CD8-positive, alpha-beta memory T cell (primary cell): ENCODE measurements at places on chromosomes 6 and 20. TPM values are rescaled to one million over a fixed set of nuclear protein-coding genes. Genes with fewer than 3 reads are reported as not detected.

Gene OTOR
- total RNA-seq = not detected

Gene PPARD
- total RNA-seq = 14.8 TPM

- peak overlapping the region; percentile 74 for H3K27ac ChIP-seq
- no peak for DNase-seq
- no peaks in the 10 kb centered on the region for H3K27me3 ChIP-seq
- no peaks in the 10 kb centered on the region for H3K36me3 ChIP-seq
- H3K4me3 ChIP-seq = no peak overlapping the region
These were observed 54.0 kb upstream of the BTN3A2 start for GRCh38 chr6:26311012-26311384.

GRCh38 chr6:3165631-3166534, 8.5 kb upstream of the TUBB2A start:
- H3K27ac ChIP-seq = peak overlapping the region; percentile 13
- no peaks in the 10 kb centered on the region for H3K27me3 ChIP-seq
- H3K4me1 ChIP-seq = peaks cover 12% of the 10 kb centered on the region
- no peak for DNase-seq
- H3K4me3 ChIP-seq = no peak overlapping the region

DNA sequence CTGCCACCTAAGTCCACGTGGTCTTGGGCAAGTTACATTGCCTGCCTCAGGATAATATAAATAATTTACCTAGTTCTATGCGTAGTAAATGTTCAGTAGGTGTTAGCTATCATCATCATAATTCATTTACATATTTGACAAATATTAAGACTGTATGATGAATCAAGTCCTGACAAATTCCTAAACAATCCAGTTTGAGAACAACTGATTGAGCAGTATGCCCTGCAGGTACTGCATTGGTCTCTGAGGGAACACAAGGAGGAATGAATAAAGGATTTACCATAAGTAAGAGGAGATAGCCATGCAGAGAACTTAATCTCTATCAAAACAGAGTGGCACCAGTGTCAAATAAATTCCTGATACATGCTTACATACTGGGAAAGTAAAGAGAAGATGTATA, 70.4 kb downstream of the SAMD5 start:
- no peak overlapping the region for H3K27ac ChIP-seq
- H3K27me3 ChIP-seq = no peaks in the 10 kb centered on the region
- DNase-seq = no peak
- H3K4me3 ChIP-seq = no peak overlapping the region
- H3K36me3 ChIP-seq = no peaks in the 10 kb centered on the region

DNA sequence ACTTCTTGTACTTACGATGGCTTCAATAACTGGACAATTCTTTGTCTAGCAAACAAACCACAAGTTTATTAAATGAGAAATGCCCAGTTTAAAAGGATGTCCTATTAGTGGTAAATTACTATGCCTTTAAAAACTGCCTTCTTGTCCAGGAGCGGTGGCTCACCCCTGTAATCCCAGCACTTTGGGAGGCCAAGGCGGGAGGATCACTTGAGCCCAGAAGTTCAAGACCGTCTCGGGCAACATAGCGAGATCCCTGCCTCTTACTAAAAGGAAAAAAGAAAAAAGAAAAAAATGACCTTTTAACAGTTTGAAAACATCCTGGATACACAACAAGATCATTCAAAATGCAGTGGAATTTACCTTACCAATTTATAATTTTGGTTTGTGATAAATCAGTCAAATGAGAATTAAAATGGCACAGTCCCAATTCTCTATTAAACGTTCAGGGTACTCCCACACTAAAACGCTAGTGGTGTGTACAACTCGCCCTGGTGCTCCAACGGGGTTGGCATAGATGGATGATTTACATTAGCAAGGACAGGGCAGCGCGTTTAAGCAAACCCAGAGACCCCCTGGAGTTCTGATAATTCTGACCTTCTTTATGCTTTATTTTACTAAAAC, 2.3 kb downstream of the ZBTB2 start:
- H3K4me3 ChIP-seq = peak overlapping the region; percentile 94
- no peak for DNase-seq
- peak overlapping the region; percentile 92 for H3K27ac ChIP-seq

- H3K4me3 ChIP-seq = no peak overlapping the region
- no peaks in the 10 kb centered on the region for H3K4me1 ChIP-seq
- DNase-seq = no peak
- no peaks in the 10 kb centered on the region for H3K27me3 ChIP-seq
These were observed 35.1 kb upstream of the KCNG1 start for GRCh38 chr20:51058017-51058416.

GRCh38 chr6:149218915-149219314, 98.6 kb upstream of the TAB2 start:
- no peaks in the 10 kb centered on the region for H3K36me3 ChIP-seq
- H3K4me3 ChIP-seq = no peak overlapping the region

Gene TDRD6
- total RNA-seq = not detected

GRCh38 chr6:105920071-105920470, 166.1 kb upstream of the PRDM1 start:
- no peaks in the 10 kb centered on the region for H3K4me1 ChIP-seq
- H3K27me3 ChIP-seq = no peaks in the 10 kb centered on the region
- DNase-seq = no peak
- no peaks in the 10 kb centered on the region for H3K36me3 ChIP-seq

DNA sequence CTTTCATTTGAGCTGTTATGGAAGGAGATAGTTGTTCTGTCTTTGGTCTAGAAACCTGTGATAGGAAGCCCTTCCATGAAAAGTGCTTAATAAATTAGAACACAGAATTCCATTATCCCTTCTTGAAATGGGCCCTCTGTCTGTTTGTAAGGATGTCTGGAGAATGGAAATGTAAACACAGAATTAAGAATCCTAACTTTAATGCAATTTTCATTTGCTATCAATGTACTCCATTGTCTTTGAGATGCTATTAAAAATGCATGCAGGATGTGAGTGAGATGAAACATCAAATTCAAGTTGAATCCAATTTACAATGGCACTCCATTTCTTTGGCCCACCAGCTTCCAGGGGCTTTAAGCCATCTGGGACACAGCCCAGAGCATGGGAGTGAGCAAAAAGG, 13.9 kb upstream of the AARS2 start:
- no peaks in the 10 kb centered on the region for H3K36me3 ChIP-seq
- peaks cover 6% of the 10 kb centered on the region for H3K27me3 ChIP-seq
- DNase-seq = no peak
- no peaks in the 10 kb centered on the region for H3K4me1 ChIP-seq
- H3K27ac ChIP-seq = no peak overlapping the region

Gene EYA2
- not detected for total RNA-seq

DNA sequence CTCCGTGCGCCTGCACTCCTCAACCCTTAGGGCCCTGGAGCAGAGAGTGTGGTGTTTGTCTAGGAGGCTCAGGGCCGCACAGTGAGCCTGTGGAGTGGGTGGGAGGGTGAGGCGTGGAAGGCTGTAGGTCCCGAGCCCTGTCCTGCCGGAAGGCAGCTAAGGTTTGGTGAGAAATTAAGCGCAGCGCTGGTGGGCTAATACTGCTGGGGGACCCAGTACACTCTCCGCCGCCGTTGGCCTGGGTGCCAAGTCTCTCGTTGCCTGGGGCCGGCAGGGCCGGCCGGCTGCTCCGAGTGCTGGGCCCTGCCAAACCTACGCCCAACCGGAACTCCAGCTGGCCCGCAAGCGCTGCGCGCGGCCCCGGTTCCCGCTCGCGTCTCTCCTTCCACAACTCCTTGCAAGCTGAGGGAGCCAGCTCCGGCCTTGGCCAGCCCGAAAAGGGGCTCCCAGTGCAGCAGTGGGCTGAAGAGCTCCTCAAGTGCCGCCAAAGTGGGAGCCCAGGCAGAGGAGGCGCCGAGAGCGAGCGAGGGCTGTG, 40.4 kb upstream of the MCUR1 start:
- no peaks in the 10 kb centered on the region for H3K36me3 ChIP-seq
- H3K4me3 ChIP-seq = no peak overlapping the region
- no peaks in the 10 kb centered on the region for H3K27me3 ChIP-seq
- no peaks in the 10 kb centered on the region for H3K4me1 ChIP-seq
- H3K27ac ChIP-seq = no peak overlapping the region

GRCh38 chr6:89260832-89261231, 43.7 kb upstream of the GABRR1 start:
- H3K36me3 ChIP-seq = no peaks in the 10 kb centered on the region
- H3K4me1 ChIP-seq = no peaks in the 10 kb centered on the region
- no peak for DNase-seq

Gene SALL4
- not detected for total RNA-seq

GRCh38 chr6:106069478-106069877, 16.7 kb upstream of the PRDM1 start:
- no peak overlapping the region for H3K27ac ChIP-seq
- DNase-seq = no peak
- no peaks in the 10 kb centered on the region for H3K4me1 ChIP-seq
- no peaks in the 10 kb centered on the region for H3K27me3 ChIP-seq
- no peak overlapping the region for H3K4me3 ChIP-seq

Gene CYP24A1
- total RNA-seq = 0.37 TPM

Gene PSMB9
- total RNA-seq = 245 TPM

DNA sequence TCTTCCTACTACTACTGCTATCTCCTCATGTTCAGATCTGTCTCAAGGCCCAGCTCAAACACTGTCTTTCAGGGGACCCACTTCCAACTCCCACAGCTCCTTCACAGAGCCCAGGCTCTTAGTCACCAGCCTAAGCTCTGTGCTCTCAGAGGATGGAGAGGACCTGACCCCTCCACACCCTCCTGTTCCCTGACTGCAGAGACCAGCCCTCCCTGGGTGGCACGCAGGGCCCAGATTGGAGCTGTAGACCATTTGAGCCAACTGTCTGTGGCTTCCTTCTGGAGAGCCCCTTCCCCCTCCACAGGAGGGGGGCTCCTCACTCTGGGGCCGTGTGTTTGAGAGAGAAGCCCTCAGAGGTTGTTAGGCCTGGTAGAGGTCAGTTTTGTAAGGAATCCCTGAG, 9.8 kb downstream of the SNPH start:
- DNase-seq = no peak
- no peaks in the 10 kb centered on the region for H3K27me3 ChIP-seq
- no peak overlapping the region for H3K4me3 ChIP-seq
- H3K36me3 ChIP-seq = no peaks in the 10 kb centered on the region

Gene HSPA1A
- 70.1 TPM for total RNA-seq

DNA sequence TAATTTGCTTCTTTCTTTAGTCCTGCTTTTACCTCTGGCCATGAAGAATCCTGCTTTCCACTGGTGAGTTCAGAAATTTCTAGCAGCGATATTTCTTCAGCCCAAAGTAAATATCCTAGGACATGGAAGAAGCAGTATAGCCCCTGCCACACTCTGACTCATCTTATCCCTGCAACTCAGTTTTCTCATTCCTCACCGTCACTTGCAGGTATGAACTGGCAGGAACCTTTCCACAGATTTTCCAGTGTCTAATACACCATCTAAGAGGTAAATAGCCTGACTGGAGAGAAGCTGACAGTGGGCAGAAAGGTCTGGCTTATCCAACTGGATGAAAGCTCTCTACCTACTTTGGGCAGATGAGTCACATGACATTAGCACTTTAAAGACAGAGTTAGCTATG, 816.7 kb upstream of the FLRT3 start:
- no peak for DNase-seq
- no peaks in the 10 kb centered on the region for H3K27me3 ChIP-seq
- H3K4me3 ChIP-seq = no peak overlapping the region
- no peaks in the 10 kb centered on the region for H3K36me3 ChIP-seq
- no peaks in the 10 kb centered on the region for H3K4me1 ChIP-seq

DNA sequence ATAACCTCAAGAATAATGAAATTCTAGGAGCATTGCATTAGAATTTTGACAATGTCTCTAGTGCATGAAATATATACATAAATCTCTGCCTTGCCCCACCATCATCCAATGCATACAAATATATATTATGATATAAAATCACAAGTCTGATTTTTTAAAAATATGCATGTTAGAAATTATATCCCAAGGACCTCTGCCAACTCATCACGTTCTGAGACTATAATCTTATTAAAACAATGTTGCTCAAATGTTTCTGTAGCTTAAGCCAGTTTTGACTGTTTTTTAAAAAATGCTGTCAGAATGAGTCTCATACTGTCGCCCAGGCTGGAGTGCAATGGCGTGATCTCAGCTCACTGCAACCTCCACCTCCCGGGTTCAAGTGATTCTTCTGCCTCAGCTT, 287.0 kb upstream of the SOX4 start:
- no peak for DNase-seq
- H3K4me1 ChIP-seq = no peaks in the 10 kb centered on the region
- no peaks in the 10 kb centered on the region for H3K27me3 ChIP-seq
- no peak overlapping the region for H3K27ac ChIP-seq
- no peaks in the 10 kb centered on the region for H3K36me3 ChIP-seq

Gene ELOVL4
- 1.8 TPM for total RNA-seq

- H3K27me3 ChIP-seq = no peaks in the 10 kb centered on the region
- H3K4me1 ChIP-seq = no peaks in the 10 kb centered on the region
- no peak overlapping the region for H3K27ac ChIP-seq
- no peaks in the 10 kb centered on the region for H3K36me3 ChIP-seq
These were observed 180.4 kb downstream of the ZNF217 start for GRCh38 chr20:53413186-53413631.

GRCh38 chr20:50911716-50912115, 19.5 kb downstream of the ADNP start:
- H3K27ac ChIP-seq = no peak overlapping the region
- peaks cover 49% of the 10 kb centered on the region for H3K4me1 ChIP-seq
- DNase-seq = no peak
- no peaks in the 10 kb centered on the region for H3K27me3 ChIP-seq

- H3K27me3 ChIP-seq = no peaks in the 10 kb centered on the region
- H3K36me3 ChIP-seq = peaks cover 60% of the 10 kb centered on the region
- peaks cover 7% of the 10 kb centered on the region for H3K4me1 ChIP-seq
These were observed 19.5 kb downstream of the CCDC167 start for GRCh38 chr6:37480118-37480736.

- H3K27me3 ChIP-seq = no peaks in the 10 kb centered on the region
- H3K27ac ChIP-seq = no peak overlapping the region
- no peaks in the 10 kb centered on the region for H3K36me3 ChIP-seq
- no peak for DNase-seq
These were observed 109.1 kb downstream of the MAN1A1 start for GRCh38 chr6:119240257-119241110.

DNA sequence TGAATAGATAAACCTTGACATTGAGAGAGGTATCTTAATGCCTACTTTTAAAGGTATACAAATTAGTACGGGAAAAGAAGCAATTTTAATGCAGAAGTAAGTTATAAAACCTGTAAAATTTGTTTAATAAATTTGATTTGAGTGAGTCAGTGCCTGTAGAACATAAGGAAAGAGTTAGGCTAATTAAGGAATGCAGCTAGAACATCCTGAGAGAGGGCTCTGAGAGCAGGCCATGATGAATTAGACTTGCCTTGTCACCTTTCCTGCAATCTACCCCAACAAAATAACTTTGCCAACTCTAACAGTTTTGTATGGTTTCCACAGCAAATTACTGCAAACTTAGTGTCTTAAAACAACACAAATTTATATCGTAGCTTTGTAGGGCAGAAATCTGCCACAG, 700.8 kb downstream of the RFPL4B start:
- H3K4me3 ChIP-seq = no peak overlapping the region
- H3K4me1 ChIP-seq = no peaks in the 10 kb centered on the region
- no peak overlapping the region for H3K27ac ChIP-seq
- H3K27me3 ChIP-seq = no peaks in the 10 kb centered on the region
- DNase-seq = no peak
